ENCODE measurements at places on chromosomes 2 and 18.

DNA sequence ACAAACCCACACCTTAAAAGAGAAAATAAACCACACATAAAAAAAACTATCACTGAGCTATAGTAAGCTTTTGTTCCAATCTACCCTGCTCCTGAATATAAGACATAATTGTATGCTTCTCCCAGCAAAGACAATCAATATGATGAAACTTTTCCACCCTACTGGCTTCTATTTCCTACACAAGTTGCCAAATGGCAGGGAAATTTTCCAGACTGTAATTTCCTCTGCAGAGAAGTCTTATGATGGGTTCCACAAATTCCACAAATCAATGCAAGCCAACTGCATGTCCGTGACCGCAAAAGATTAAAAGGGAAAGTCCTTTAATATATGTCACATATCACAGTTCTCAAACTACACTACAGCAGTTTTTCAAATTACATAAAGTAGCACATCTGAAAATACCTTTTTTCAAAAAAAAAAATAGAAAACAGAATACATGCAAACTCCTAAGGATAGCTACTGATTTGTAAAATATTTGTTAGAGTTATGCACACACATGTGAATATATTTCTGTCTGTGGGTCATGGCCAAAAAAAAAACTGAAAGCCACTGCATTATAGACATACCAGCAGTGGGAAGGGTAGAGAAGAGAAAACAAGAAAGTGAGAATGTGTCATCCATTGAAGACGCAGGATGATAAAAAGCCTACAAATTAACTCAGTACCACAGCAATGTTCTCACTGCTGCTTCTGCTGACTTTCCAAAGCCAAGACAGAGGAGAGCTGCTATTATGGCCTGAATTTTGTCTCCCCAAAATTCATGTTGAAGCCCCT is 61.4 kb downstream of the RPL31 start:
- no peak for DNase-seq

DNA sequence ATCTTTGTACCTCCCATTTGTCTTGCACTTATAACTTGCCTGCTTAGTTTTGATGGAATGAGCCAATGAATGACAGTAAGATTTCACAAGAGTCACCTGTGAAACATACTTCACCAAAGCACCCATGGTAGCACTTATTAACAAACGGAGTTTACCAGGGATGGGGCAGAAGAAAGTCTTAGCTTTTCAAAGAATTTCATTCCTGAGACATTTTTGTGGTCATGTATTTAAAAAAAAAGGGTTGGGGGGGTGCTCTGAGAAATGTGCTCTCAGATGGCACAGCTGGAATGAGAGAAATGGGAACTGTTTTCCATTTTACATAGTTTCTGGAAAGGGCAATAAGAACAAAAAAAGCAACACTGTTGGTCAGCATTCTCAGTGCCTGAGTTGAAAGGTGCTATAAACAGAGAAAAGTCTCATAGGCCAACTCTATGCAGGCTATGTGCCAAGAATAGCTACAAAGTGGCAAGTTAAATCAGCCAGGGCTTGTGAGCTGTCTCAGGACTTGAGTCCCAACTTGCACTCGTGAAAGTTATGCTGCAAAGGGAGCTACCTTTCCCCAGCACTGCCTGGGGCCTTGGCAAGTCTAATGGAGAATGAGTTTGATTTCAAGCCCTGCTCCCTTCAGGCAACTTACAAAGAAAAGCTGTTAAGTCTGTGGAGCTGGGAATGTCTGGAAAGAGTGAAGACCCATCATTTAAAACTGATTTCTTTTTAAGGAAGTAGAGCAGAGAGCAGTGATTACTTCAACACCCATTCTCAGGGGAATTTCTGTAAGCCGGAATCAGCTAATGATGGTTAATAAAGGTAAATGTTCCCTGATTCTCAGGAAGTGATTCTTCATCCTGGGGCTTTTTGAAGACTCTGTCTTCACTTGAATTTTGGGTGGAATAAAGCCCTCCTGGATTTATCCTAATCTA is 170.6 kb downstream of the SLC8A1 start:
- no peak for DNase-seq

GRCh38 chr2:219215871-219216534 is 2.8 kb downstream of the ABCB6 start:
- no peak for DNase-seq

GRCh38 chr2:61762292-61762691 is 91.6 kb downstream of the FAM161A start:
- DNase-seq: no peak

DNA sequence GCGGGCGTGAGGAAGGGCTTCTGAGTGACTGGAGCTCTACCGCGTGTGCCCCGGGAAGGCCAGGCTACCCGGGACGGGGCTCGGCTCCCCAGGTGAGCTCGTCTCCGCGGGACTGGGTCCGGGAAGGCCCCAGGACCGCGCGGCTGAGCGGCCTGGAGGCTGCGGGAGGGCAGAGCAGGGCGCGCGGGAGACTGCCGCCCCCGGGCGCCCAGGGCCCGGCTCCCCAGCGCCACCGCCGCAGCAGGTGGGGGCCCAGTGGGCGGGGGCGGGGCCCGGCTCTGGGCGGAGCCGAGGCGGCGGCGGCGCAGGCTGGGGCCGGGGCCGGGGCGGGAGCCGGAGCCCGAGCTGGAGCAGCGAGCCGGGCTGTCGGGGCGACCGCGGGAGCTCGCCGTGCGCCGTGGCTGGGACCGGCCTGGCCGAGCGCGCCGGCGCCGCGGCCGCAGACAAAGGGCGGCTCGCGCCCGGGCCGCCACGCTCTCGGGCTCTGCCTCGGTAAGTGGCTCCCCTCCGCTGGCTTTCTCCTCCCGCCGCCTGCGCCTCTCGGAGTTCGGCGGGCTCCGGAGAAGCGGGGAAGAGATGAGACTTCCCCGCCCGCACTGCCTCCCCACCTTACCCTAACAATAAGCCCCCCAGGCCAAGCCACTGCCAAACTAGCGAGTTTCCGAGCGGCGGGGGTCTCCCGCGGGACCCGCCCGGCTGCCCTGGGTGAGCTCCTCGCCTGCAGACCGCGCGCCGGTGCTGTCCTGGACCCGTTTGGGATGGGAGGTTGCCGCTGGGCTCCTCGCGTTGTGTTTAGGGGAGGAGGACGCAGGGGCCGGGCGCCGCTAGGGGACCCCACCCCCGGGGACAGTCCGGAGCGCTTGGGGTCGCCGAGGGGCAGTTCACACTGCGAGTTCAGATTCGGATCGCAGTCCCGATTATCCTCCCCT is at the start of gene MAPK4:
Gene MAPK4, plus strand, starts transcription at position 336 of the 929 bp plus-strand sequence. CDS start 103,872 bp downstream, outside the sequence.
- peak; percentile 79 for DNase-seq

DNA sequence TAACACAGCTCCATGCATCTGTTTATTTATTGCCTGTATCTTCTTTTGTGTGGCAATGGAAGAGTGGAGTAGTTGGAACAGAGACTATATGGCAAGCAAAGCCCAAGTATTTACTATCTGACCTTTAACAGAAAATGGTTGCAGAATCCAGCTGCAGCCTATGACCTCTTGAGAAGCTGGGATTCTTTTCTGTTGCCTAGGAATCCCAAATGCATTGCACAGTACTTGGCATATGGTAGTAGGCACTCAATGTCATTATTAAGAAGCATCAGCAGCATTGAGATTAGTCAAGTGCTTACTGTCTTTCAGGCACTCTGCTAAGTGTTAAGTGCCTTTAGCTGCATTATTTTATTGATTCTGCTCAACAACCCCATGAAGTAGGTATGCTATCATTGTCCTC is 331.6 kb downstream of the CCDC85A start:
- DNase-seq: peak; percentile 20

- DNase-seq: no peak
These were observed 5.4 kb downstream of the BOLA3 start for GRCh38 chr2:74142340-74142739.
